ENCODE measurements at places on chromosomes 6 and 20. TPM values are rescaled to one million over a fixed set of nuclear protein-coding genes. Genes with fewer than 3 reads are reported as not detected.
A peak's percentile ranks its signal among the peaks of the same experiment; 100 is the strongest.

GRCh38 chr6:1801401-1801800 lies 191.7 kb downstream of the FOXC1 start:
- H3K27ac ChIP-seq = no peak overlapping the region
- no peak for DNase-seq
- peaks cover 14% of the 10 kb centered on the region for H3K4me1 ChIP-seq
- H3K27me3 ChIP-seq = no peaks in the 10 kb centered on the region
- H3K36me3 ChIP-seq = no peaks in the 10 kb centered on the region
- H3K4me3 ChIP-seq = no peak overlapping the region

DNA sequence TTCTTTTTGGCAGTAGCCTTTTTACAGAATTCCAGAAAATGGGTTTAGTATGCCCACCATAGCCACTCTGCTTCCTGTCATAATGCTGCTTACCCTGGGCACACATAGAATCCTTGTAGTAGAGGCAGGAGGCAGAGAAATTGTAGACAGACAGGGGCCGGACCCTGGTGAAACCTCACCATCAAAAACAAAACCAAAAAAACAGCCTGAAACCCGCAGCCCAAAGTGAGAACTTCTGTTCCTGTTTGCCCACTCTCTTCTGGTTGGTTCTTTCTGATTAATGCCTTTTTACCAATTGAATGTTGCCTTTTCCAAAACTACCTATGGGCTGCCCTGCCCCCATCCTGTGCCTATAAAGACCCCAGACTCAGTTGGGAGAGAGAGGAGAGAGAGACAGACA lies 188.2 kb downstream of the CDKAL1 start:
- no peaks in the 10 kb centered on the region for H3K4me1 ChIP-seq
- no peak overlapping the region for H3K27ac ChIP-seq
- no peak overlapping the region for H3K4me3 ChIP-seq
- DNase-seq = no peak
- H3K27me3 ChIP-seq = no peaks in the 10 kb centered on the region

Gene PBOV1
- total RNA-seq = not detected

GRCh38 chr6:106051226-106051625 lies 34.9 kb upstream of the PRDM1 start:
- H3K4me1 ChIP-seq = no peaks in the 10 kb centered on the region
- no peak for DNase-seq
- no peak overlapping the region for H3K4me3 ChIP-seq
- no peaks in the 10 kb centered on the region for H3K27me3 ChIP-seq
- no peaks in the 10 kb centered on the region for H3K36me3 ChIP-seq

DNA sequence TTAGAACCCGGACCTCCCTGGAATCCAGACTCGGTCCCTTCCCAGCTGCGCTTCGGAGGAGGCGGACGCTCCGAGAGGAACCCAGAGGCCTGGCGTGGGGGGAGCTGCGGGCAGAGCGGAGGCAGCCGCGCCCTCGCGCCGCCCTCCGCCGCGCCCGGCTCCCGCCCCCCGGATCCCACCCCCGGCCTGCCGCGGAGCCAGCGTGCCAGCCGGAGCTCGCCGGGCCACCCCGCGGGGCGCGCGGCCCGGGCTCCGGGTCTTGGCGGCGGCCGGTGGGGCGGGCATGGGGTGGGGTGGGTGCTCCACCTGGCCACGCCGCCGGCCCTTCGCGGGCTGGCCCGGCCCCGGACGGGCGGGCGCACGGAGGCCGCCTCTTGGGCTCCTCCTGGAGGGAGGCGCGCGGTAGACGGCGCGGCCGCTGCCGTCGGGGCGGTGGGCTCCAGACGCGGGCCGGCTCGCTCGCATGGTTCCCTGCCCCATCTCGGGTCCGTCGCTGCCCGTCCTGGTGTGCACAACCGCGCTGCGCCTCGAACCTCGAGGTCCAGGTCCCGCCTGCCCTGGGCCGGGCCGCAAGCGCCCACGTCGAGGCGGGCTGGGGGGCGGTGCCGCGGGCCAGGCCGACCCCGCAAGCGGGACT lies 592 bp upstream of the CDYL start:
- DNase-seq = peak; percentile 85
- peak overlapping the region; percentile 46 for H3K27ac ChIP-seq
- no peaks in the 10 kb centered on the region for H3K36me3 ChIP-seq
- peak overlapping the region; percentile 70 for H3K4me3 ChIP-seq

- no peaks in the 10 kb centered on the region for H3K4me1 ChIP-seq
- DNase-seq = no peak
- H3K36me3 ChIP-seq = 0 out of 2 replicates have a peak, but pooled peaks cover 11% of the 10 kb centered on the region
- no peak overlapping the region for H3K27ac ChIP-seq
Measured at GRCh38 chr6:170369403-170369802, 62.8 kb downstream of the FAM120B start.
